ENCODE measurements at places on chromosomes 3 and 15. TPM values are rescaled to one million over a fixed set of nuclear protein-coding genes. Genes with fewer than 3 reads are reported as not detected.

Gene ZNF654
- total RNA-seq, result 30.3 TPM

Gene SLC9A9
- 35.2 TPM for total RNA-seq

Gene ACP3
- total RNA-seq, result 21.8 TPM

Gene ALDH1A3
- 26.0 TPM for total RNA-seq

Gene PEX11A
- 10.7 TPM for total RNA-seq

Gene CPEB1
- total RNA-seq, result 2.7 TPM

Gene NR2E3
- total RNA-seq, result 0.79 TPM

Gene IL1RAP
- total RNA-seq, result 12.9 TPM

Gene IQCF5
- total RNA-seq, result not detected

Gene ACVR2B
- 9.0 TPM for total RNA-seq

Gene PROS1
- total RNA-seq, result 27.0 TPM

Gene PTX3
- total RNA-seq, result 24.6 TPM

Gene MOBP
- total RNA-seq, result 0.10 TPM

Gene DAG1
- 32.9 TPM for total RNA-seq

Gene ATP10A
- 11.7 TPM for total RNA-seq

Gene GPR176
- total RNA-seq, result 10.3 TPM
